Glutamatergic neuron (in vitro differentiated cells): ENCODE measurements at places on chromosomes 3 and 15. TPM values are rescaled to one million over a fixed set of nuclear protein-coding genes. Genes with fewer than 3 reads are reported as not detected.

The NPAP1 gene
- 0.07 TPM for total RNA-seq

The SEMA6D gene
- total RNA-seq, result 255 TPM

The MAPKAPK3 gene
- total RNA-seq, result 10.7 TPM

The ZNF502 gene
- total RNA-seq, result 0.32 TPM

The MESP1 gene
- total RNA-seq, result 1.1 TPM

The VILL gene
- 3.2 TPM for total RNA-seq

The IL17RC gene
- 41.9 TPM for total RNA-seq

DNA sequence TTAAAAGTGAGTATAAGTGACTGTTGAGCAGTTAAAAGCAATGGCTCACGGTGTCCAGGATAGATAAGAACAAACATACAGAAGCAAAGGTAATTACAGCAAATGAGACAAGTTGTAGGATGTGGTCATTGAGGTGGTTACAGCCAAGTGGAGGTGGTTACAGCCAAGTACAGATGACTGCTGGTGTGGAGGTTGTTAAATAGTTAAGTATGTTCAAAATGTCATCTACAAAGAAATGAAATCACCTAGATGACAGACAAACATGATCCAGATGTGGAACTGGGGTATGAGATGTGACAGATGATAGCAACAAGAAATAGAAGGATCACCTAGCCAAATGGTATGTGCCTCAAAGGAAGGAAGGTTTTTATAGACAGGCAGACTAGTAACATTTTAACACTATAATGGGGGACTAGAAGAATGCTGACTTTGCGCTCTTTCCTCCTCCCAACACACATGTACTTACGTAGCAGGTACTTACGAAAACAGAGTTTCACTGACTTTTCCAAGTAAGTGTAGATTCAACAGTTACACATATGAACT is 6.8 kb upstream of the ANKRD28 start:
- H3K27me3 ChIP-seq, result no peaks in the 10 kb centered on the region
- H3K27ac ChIP-seq, result no peak overlapping the region
- DNase-seq, result no peak
- no peak overlapping the region for H3K4me3 ChIP-seq

DNA sequence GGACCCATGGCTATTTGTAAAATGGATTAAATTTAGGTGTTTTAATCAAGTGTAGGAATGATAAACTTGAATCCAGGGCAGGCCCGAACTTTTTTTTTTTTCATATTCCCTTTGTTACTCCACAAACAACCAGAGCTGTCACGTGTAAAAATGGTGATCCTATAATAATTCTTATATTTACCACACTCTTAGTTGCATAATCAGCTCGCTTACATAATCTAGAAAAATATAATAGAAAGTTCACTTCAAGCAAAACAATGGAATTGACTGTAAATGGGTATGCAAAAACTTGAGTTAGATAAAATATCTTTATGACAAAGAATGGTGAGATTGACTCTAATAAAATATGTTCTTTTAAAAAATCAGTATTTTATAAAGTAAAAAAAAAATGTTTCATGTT is 2.1 kb upstream of the PAQR9 start:
- H3K4me1 ChIP-seq, result peaks cover 5% of the 10 kb centered on the region
- H3K27me3 ChIP-seq, result peaks cover 25% of the 10 kb centered on the region
- peaks cover 11% of the 10 kb centered on the region for H3K36me3 ChIP-seq
- H3K4me3 ChIP-seq, result no peak overlapping the region

DNA sequence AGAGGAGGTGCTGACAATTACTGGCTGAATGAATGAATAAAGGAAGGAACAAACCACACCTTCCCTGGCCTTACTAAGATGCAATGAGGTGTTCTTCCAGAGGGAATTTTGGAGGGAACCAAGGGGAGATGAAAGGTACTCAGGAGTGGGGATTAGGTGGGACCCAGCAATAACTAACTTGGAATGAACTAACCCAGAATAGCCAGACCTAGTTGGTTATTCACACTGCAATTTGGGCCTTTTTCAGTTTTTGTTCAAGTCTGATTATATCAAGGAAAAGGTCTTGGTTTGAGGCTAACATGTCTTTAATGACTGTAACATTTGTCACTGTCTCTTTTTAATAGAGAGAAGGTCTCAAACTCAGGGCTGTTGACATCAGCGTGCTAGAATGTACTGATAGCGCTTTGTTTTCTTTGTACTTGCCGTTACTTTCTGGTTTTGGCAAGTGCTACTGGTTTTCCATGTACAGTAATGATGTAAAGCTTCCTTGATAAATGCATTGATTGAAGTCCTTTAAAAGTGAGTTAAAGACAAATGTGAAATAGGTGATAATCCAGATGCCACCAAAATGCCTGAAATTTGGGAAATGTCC is 3.2 kb upstream of the PLXND1 start:
- no peak overlapping the region for H3K4me3 ChIP-seq
- H3K4me1 ChIP-seq, result no peaks in the 10 kb centered on the region
- no peaks in the 10 kb centered on the region for H3K36me3 ChIP-seq
- no peak for DNase-seq
- no peak overlapping the region for H3K27ac ChIP-seq
- peaks cover 8% of the 10 kb centered on the region for H3K27me3 ChIP-seq

DNA sequence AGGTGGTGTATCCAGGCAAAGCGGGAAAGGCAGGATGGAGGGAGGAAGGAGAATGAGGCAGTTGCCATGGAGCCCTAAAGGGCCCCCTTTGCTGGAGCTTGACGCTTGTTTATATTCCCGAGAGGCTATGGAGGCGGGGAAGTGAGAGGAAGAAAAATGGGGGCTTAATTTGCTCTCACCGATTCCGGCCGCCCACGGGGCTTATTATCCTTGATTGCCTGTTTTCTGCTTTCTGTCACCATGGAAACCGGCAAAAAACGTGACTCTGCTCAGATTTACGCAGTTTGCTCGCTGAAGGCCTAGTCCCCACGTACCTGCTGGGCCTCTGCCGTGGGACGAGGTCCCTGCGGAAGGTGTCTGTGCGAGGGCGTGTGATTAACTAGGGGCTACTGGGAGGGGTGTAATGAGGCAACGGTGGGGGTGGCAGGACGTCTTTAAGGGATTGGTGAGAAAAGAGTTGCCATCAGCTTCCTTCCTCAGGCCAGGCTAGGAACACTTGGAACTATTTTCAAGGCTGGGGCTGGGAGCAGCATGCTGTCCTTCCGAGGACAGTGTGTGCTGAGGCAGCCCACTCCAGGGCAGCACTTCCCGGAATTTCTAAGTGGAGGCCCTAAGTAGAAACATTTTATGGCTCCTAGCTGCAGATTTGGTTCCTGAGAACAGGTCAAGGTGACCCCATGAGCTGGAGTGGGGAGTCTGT is 110.8 kb upstream of the NDN start:
- H3K36me3 ChIP-seq, result no peaks in the 10 kb centered on the region
- peak; percentile 37 for DNase-seq
- peaks cover 2% of the 10 kb centered on the region for H3K27me3 ChIP-seq
- peaks cover 6% of the 10 kb centered on the region for H3K4me1 ChIP-seq
- H3K27ac ChIP-seq, result peak overlapping the region; percentile 76
- peak overlapping the region; percentile 60 for H3K4me3 ChIP-seq

GRCh38 chr3:3288255-3288654 is 108.8 kb upstream of the CRBN start:
- H3K4me3 ChIP-seq, result no peak overlapping the region
- H3K4me1 ChIP-seq, result peaks cover 11% of the 10 kb centered on the region
- no peak for DNase-seq
- H3K36me3 ChIP-seq, result peaks cover 5% of the 10 kb centered on the region
- H3K27me3 ChIP-seq, result peaks cover 1% of the 10 kb centered on the region
- no peak overlapping the region for H3K27ac ChIP-seq

- no peak for DNase-seq
- H3K27ac ChIP-seq, result no peak overlapping the region
- H3K4me3 ChIP-seq, result no peak overlapping the region
- H3K4me1 ChIP-seq, result peaks cover 11% of the 10 kb centered on the region
Observed at GRCh38 chr3:102332205-102332604, 102.6 kb upstream of the ZPLD1 start.

GRCh38 chr3:110174908-110175307 is 837.6 kb upstream of the DPPA4 start:
- H3K4me1 ChIP-seq, result peaks cover 6% of the 10 kb centered on the region
- H3K27me3 ChIP-seq, result no peaks in the 10 kb centered on the region
- no peak for DNase-seq
- no peak overlapping the region for H3K27ac ChIP-seq

GRCh38 chr3:22208844-22209243 is 457.8 kb upstream of the ZNF385D start:
- no peaks in the 10 kb centered on the region for H3K27me3 ChIP-seq
- no peaks in the 10 kb centered on the region for H3K4me1 ChIP-seq
- no peak overlapping the region for H3K4me3 ChIP-seq
- H3K36me3 ChIP-seq, result no peaks in the 10 kb centered on the region
- no peak for DNase-seq

- H3K27ac ChIP-seq, result no peak overlapping the region
- no peaks in the 10 kb centered on the region for H3K36me3 ChIP-seq
- no peaks in the 10 kb centered on the region for H3K27me3 ChIP-seq
- no peaks in the 10 kb centered on the region for H3K4me1 ChIP-seq
Observed at GRCh38 chr3:114974387-114974786, 172.7 kb downstream of the ZBTB20 start.

DNA sequence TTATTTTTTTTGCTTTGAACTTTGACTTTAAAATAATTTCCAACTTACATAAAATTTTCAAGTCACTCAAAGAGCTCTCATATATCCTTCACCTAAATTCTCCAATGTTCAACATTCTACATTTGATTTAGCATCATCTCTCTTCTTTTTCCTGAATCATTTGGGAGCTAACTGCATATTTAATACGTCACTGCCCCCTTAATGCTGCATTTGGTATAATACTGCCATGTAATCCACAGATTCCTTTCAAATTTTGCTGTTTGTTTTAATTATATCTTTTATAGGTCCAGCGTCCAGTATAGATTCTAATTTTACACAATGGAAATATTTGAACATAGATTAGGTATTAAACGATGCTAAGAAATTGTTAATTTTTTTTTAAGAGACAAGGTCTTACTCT is 2.3 kb upstream of the EIF2AK4 start:
- H3K36me3 ChIP-seq, result no peaks in the 10 kb centered on the region
- H3K4me3 ChIP-seq, result no peak overlapping the region
- DNase-seq, result no peak
- H3K27ac ChIP-seq, result no peak overlapping the region
- H3K4me1 ChIP-seq, result peaks cover 4% of the 10 kb centered on the region

DNA sequence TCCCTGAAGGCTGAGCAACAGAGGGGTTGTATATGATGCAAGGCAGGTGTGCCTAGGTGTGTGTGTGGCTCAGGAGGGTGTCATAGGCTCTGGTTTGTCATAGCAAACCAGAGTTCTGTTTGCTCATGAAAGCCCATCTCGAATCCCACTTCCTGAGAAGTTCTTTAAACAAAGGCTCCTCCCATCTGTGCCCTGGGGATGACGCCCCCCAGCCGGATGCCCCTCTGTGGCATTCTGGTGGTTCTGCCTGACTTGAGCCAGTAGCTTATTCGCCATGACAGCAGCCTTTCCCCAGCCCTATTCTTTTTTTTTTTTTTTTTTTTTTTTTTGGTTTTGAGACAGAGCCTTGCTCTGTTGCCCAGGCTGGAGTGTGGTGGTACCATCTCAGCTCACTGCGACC is 45.4 kb downstream of the PDIA5 start:
- peaks cover 8% of the 10 kb centered on the region for H3K36me3 ChIP-seq
- no peak overlapping the region for H3K4me3 ChIP-seq
- H3K27ac ChIP-seq, result peak overlapping the region; percentile 62

DNA sequence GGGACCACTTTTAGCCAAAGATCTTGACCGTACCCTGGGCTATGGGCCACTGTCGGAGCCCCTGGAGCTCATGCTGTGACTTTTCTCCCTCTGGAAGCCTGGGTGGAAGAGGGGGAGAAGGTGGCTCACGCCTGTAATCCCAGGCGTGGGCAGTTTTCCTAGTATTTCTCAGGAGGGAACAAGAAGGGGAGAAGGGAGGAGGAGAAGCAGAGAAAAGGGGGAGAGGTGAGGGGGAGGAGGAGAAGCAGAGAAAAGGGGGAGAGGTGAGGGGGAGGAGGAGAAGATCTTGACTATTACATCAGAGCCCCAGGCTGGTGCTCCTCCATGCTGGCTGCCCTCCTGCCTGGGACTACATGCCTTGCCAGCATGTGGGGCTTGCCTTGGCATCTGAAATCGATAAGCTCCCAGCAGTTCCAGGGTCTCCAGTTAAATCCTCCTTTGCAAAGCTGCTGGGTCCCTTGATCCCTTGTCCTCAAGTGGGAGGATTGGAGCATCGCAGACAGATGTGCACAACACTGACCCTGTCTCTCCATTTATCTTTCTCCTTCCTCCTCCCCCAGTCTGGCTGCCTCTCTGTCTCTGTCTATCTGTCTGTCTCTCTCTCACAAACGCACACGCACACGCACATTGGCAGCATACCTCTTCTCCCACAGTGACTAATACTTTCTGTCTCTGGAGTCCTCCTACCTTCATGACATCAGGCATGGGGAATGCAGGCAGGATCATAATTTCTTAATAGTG is 41.6 kb downstream of the MRAS start:
- peaks cover 1% of the 10 kb centered on the region for H3K4me1 ChIP-seq
- no peak overlapping the region for H3K4me3 ChIP-seq
- H3K27ac ChIP-seq, result no peak overlapping the region
- peaks cover 2% of the 10 kb centered on the region for H3K27me3 ChIP-seq

DNA sequence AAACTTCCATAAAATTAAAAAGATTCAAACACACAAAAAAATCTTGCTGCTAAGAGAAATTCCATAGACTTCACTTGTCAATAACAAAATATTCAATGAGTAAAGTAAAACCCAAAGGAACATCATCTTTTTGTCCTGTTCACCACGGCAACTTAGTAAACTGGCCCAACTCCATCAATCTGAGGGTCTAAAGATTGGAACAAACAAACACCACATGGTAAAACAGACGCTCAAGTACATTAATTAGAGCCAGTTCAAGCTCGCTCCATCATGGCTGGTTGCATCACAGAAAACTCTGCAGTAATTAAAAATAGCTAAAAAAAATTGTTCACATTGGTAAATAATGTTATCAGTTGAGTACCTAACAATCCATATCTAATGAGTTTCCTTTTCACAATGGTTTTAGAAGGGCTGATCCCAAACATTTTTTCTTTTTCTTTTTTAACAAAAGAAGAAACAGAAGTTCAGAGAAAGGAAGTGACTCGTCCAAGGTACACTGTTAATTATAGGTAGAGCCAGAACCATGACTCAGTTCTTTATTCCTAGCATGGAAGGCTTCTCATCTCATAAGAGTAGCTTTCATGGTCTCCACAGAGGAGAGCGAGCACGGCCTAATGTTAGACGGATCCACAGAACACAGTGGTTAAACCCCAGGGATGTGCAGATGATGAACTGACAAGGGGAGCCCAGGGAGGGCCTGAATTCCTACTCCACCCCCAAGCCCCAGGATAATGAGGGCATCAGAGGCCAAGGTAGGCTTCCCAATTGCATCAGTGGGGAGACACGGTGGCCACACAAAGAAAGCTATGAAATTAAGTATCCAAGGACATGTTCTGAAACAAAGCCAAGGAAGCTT is 79.2 kb upstream of the ARHGEF3 start:
- no peak overlapping the region for H3K27ac ChIP-seq
- H3K27me3 ChIP-seq, result peaks cover 2% of the 10 kb centered on the region
- no peak overlapping the region for H3K4me3 ChIP-seq
- no peaks in the 10 kb centered on the region for H3K4me1 ChIP-seq
- DNase-seq, result no peak
- H3K36me3 ChIP-seq, result no peaks in the 10 kb centered on the region

- H3K36me3 ChIP-seq, result peaks cover 6% of the 10 kb centered on the region
- H3K27me3 ChIP-seq, result no peaks in the 10 kb centered on the region
- H3K4me3 ChIP-seq, result no peak overlapping the region
- no peaks in the 10 kb centered on the region for H3K4me1 ChIP-seq
Observed at GRCh38 chr3:156898296-156898880, 72.2 kb downstream of the LEKR1 start.

- no peaks in the 10 kb centered on the region for H3K36me3 ChIP-seq
- no peak overlapping the region for H3K4me3 ChIP-seq
- peaks cover 1% of the 10 kb centered on the region for H3K27me3 ChIP-seq
- no peak for DNase-seq
Observed at GRCh38 chr3:171936191-171936841, 93.2 kb downstream of the TMEM212 start.
